Iris pigment epithelial cell (primary cell): ENCODE measurements at places on chromosomes 2 and 18.

DNA sequence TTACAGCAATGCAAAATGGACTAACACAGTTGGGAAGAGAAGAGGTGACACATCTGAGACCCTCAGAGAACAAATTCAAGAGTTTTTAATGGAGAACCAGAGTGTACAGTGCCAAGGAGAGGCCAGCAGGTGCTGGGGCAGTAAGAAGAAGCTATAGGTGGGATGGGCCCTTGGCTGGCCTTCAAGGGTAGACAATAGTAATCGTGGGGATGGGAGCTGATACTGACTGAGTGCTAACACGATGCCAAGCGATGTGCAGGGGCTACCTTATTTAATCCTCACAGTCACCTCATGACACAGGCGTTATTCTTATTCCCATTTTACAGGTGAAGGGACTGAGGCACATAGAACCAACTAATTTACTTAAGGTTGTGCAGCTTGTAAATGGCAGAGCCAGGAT lies 131.9 kb upstream of the ID2 start:
- DNase-seq, result no peak

- DNase-seq, result no peak
These were observed 123.1 kb downstream of the CACNB4 start for GRCh38 chr2:151975460-151976414.

- DNase-seq, result peak; percentile 36
These were observed 144.1 kb downstream of the FHOD3 start for GRCh38 chr18:36441426-36442240.

- DNase-seq, result peak; percentile 90
These were observed 416.5 kb downstream of the MEIS1 start for GRCh38 chr2:66851449-66851872.

GRCh38 chr2:37523814-37524362 lies 147.6 kb downstream of the CDC42EP3 start:
- DNase-seq, result peak; percentile 83

DNA sequence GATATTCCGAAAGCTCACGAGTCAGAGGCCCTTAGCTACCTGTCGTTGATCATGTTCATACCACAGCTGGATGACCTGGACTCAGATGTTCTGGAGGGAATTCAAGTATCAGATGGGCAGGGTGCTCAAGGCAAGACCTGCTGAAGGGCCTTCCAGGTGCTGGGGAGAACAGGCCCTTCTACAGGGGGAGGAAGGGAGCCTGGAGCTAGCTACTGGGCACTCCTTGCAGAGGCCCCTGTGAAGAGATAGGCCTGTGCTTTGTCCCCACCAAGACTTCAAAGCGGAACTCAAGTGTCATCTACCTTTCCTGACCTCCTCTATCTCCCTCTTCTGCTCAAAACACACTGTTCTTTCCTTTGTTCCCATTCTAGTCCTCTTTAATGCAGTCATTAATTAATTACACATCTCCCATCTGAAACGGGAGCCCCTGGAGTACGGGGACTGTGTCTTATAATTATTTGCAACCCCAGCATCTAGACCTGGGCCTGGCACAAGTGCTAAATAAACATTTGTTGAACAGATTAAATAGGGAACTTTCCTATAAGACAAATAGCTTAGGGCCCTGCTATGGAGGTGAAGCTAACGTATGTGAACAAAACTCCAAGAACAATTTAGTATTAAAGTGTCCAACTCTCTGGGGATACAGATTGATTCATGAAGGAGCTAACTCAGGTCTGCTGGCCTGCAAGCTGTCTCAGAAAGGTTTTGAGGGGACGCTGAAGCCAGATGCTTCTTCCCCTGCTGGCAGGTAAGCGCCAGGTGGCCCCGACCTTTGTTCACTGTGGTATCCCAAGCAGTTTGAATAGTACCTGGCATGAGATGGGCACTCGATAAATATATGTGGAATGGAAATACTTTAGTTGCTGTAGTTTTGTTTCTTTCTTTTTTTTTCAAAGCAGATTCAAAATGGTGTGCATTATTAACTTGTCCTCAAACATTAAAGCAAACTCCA lies 22.0 kb downstream of the RHOB start:
- no peak for DNase-seq

DNA sequence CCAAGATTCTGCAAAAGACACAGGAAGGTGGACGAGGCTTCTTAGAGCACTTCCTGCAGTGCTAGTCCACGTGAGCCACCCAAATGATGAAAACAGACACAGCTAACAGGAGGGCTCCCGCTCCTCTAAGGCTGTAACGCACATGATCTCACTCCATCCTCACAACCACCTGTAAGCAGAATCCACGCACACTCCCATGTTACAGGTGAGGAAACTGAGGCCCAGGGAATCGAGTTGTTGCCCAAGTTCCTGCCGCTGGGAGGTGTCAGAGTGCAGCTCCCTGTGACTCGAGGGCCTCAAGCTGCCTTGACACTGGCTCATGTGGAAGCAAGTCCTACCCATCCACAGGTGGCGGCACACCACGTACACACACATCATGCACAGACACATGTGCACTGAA lies 4.4 kb downstream of the DNMT3A start:
- DNase-seq, result no peak

DNA sequence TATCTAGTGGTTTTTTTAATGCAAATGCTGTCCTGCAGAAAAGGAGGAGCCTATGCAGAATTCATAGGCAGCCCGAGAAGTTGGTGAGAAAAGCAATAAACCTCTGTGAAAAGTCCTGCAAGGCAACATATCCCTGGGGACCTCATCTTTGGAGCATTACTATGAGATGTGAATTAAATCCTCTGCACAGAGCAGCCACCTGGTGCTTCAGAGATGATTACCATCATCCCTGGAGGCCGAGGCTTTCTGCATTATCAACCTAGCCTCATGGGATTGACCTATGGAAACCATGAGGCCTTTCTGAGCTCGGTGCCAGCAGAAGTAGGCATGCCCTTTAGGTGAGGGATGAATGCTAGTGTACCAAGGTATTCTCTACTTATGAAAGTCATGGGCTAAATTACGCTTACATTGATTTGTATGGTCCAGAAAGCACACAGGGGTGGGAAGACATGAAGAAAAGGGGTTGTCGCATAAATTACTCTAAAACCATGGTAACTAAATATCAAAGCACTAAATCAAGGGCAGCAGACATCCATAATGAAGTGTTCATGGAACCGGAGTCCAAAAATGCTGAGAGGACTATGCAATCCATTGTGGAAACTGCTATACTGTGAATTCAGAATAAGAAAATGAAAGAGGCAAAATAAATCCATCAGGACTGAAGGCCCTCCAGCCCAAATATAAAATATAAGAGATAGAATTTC lies 623.5 kb upstream of the DDX18 start:
- DNase-seq, result no peak

DNA sequence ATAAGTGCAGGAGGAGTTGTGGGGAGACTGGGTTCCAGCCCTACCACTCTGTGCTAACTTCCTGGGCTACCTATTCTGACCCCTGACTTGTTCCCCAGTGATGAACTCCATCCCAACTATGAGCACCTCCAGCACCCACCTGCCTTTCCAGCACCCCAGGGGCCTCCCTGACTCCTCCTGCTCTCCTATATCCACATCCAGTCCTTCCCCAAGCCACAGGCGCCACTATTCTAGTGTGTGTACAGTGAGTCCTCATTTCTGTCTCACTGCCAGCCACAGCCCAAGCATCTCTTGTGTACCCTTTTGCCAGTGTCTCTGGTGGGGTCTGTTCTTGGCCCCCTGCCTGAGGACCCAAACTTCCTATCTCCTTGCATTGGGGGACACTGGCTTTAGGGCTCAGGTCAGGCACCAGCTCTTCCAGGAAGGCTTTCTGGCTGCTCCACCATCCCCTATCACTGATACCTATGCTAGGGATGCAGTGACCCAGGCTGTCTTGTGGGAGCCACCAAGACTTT lies 145.2 kb downstream of the INHBB start:
- DNase-seq, result no peak

GRCh38 chr2:8495189-8495989 lies 186.5 kb upstream of the ID2 start:
- DNase-seq, result no peak

DNA sequence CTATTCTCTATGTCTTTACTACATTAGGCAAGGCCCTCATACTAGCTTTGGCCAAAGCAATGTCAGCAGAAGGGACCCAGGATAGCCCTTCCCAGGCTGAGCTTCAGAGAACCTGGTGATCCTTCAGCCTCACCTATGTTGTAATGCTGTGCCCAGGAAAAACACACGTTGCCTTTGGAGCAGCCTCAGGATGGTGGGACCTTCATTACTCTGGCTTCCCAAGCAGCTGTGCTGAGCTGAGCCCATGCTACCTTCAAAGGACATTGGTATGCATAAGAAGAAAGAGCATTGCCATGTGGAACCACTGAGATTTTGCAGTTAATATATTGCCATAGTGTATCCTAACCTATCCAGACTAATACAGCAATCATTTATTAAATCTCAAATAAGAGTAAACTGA lies 756.4 kb upstream of the ID2 start:
- DNase-seq, result no peak

DNA sequence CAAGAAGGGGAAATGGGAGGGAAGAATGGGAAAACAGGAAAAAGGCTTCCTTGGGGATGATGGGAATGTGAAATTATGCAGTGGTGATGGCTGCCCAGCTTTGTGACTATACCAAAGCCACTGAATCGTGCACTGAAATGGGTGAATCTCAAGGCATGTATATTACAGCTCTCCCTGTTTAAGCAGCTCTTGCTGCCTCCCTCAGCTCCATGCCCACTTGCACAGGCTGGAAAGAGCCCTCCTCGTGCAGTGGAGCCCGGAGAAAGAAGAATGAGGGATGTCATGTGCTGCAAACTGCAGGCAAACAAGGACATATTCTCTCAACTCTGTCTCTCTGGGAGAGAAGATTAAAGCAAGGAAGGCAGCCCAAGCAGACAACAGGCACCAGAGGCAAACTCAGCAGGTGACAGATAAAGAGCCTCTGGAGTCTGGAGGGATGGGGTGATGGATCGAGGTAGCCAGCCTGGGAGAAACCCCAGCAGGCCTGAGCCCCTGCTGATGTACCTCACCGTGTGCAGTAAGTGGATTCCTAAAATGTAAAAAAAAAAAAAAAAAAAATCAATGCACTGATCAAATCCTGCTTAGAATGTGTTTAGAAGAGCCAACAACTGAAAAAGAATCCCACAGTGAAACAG lies 62.4 kb upstream of the SLC66A3 start:
- no peak for DNase-seq

GRCh38 chr2:181114021-181114420 lies 133.6 kb downstream of the UBE2E3 start:
- DNase-seq, result no peak

- DNase-seq, result peak; percentile 24
These were observed 106.9 kb downstream of the LIPG start for GRCh38 chr18:49668574-49669275.

- DNase-seq, result no peak
These were observed 121.9 kb upstream of the HAAO start for GRCh38 chr2:42914314-42914713.

GRCh38 chr2:200703127-200703925 lies 108.4 kb upstream of the BZW1 start:
- peak; percentile 81 for DNase-seq

- no peak for DNase-seq
These were observed 97.2 kb downstream of the PLEKHM3 start for GRCh38 chr2:207928079-207928478.

DNA sequence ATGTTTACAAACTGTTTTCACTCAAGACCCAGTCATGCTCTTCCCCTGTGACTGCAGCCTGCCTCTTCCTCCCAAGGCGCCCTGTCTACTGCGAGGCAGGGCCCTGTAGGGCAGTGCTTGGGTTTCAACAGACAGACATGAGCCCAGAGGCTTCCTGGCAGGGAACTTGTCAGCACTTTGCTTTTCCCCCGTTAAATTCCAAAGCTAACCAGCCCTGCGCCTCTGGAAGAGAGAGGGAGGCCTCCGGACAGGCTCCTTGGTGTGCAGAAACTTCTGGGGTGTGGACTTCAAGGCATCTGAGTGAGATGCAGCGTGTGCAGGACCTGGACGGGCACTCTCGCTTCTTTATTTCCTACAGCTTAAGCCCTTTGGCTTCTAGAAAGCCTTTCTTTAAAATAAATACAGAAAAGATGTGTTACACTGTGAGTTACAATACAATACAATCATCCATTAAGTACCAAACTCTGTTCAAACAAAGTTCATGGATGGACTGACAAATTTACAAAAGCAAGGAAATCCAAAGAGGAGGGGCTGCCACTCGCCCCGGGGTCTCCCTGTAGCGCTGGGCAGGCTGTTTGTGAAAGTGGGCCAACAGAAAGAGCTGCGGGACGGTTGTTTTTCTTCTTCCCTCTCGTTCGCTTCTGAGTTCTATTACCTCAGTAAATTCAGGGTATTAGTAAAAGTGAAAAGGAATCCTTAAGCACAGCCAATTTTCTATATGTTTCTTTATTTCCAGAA lies 8.8 kb upstream of the ZNF516 start:
- no peak for DNase-seq

DNA sequence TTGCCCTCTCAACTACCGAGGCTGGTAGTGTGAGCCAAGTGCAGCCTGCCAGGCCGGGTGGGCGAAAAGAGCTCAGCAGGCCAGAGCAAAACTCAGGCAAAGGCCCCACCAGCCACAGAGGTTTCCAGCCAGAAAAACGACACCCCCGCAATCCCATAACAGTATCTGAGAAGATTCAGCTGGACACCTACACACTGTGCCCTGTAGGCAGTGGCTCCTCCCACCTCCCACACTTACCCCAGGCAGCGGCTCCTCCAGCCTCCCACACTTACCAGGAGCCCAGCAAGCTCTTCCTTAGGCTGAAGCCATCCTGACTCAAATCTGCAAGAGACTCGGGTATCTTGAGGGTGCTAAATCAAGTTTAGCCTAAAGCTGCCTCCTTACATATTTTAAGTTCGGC lies 15.6 kb upstream of the TMEM18 start:
- DNase-seq, result no peak

GRCh38 chr2:233699424-233700027 lies 6.8 kb downstream of the UGT1A6 start:
- DNase-seq, result no peak

- DNase-seq, result no peak
These were observed 93.3 kb downstream of the HRH4 start for GRCh38 chr18:24553571-24554285.

DNA sequence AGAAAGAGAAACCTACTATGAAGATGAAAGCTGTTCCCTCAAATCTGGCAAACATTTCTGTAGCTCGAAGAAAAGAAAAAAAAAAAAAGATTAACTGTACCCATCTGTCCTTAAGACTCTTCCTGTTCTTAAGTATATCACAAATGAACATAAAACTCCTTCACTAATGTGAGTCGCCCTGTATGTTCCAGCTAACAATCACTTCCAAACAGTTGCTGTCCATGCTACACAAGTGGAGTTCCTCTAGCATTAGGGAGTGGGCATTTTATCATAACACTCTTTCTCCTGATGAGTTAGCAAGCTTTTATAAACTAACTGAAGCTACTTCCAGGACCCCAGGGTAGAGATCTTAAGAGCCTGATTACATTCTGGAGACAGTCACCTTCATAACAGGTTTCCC lies 5.8 kb downstream of the CUL3 start:
- DNase-seq, result peak; percentile 41

GRCh38 chr2:209305026-209305425 lies 118.8 kb upstream of the MAP2 start:
- DNase-seq, result no peak

- peak; percentile 74 for DNase-seq
These were observed 30.7 kb upstream of the PTMA start for GRCh38 chr2:231677632-231678104.
